ENCODE measurements at places on chromosomes 12 and 14.

GRCh38 chr12:93151079-93151762 is 222.1 kb upstream of the EEA1 start:
- no peak for DNase-seq

- DNase-seq: no peak
These were observed 74.3 kb downstream of the PPM1A start for GRCh38 chr14:60323199-60323896.

- no peak for DNase-seq
These were observed 101.5 kb downstream of the GPR135 start for GRCh38 chr14:59363531-59364226.

DNA sequence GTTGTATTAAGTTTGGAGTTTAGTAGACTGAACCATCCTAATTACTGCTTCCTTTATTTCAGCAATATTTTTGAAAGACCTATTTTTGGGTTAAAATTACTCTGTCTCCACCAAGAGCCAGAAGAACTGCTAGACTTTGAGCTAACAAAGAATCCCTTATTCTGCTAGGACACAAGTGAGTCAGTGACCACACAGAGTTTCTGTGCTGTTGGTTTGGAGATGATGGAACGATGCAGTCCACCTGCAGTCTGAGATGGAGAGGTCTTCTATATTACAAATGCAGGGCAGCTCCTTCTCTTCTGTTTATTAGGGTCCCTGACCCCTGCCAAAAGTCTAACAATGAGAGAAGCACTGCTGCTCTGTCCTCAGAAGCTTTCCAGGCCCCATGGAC is 6.7 kb upstream of the STXBP6 start:
- no peak for DNase-seq

GRCh38 chr12:48285751-48286650 is 64.7 kb downstream of the ZNF641 start:
- DNase-seq: no peak

GRCh38 chr14:105987563-105987962 is 461.2 kb downstream of the TMEM121 start:
- DNase-seq: no peak
